A172 (cell line): ENCODE measurements at places on chromosomes 7 and 10.

DNA sequence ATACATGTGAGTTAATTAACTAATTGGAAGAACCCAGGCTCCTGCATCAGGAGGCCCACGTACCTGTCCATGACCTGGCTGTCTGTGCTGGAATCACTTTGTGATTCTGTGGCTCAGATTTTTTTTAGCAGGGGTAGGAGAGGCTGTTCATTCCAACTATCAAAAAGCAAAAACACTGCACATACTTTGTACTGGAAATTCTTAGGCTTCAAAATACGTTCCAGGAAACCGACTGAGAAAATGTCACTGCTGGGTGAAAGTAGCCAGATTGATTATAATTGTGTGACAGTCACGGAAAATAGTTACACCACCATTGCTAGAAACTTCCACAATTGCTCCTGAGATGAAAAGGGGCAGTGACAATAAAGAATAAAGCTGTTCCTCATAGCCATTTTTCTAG is 91.0 kb downstream of the SLC16A9 start:
- DNase-seq: no peak

DNA sequence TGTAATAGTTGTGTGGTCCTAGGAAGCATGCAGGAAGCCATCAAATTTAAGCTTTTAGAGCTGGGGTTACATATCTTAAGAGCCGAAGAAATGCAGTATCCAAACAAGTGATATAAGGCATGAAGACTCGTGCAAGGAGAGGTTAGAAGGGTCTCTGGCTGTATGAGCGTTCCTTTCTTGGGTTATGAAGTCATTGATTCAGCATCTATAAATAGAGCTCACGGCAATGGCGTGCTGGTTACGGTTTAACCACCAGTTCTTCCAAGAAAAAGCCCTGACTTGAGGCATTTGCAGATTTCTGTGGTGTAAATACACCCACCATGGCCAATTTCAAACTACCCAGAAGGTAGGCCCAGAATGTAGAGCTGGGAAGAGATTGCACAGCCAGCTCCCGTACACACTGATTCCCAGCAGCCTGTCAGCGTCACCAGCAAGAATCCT is 72.0 kb upstream of the KAT6B start:
- no peak for DNase-seq

- DNase-seq: no peak
These were observed 2.5 kb downstream of the SAP25 start for GRCh38 chr7:100570954-100571828.

DNA sequence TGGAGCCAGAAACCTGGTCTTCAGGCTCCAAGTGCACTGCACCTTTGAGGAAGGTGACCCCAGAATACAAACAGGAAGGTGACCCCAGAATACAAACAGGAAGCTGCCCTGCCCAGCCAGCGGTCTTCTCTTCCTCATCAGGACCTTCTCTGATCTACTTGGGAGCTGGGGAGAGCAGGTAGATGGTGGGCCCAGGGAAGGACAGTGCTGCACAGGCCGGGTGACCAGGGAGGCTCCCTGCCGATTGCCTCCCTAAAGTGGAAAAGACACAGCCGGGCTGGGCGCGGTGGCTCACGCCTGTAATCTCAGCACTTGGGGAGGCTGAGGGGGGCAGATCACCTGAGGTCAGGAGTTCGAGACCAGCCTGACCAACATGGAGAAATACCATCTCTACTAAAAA is 151.8 kb upstream of the CHST15 start:
- DNase-seq: no peak
